ENCODE measurements at places on chromosomes 11 and 22.

DNA sequence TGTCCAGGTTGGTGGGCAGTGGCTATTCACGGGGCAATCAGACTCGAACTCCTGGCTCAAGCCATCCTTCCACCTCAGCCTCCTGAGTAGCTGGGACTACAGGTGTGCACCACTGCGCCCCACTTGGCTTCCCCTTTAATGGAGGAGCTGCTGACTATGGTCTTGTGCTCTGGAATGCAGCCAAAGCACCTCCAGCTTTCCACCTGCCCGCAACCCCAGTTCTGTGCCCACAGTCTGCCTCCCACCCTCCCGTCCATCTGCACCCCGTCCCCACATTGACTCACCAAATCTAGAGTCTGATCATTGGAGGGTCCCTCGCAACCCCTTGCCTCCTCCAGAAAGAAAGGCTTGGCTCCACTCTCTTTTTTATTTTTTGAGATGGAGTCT is 41.0 kb downstream of the KCNJ4 start:
- DNase-seq: no peak

DNA sequence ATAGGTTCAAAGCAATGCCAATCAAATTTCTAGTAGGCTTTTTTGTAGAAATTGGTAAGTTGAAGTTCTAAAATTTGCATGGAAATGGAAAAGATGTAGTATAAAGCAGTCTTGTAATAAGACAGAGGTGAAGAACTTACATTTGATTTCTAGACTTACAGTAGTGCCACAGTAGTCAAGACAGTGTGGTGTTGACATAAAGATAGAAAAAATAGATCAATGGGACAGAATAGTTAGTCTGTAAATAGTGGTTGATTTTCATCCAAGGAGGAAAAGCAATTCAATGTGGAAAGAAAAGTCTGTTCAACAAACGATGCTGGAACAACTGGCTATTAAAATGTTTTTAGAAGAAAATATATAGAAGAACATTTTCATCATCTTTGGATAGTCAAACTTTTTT is 67.9 kb downstream of the CHRDL2 start:
- DNase-seq: no peak

- no peak for DNase-seq
Observed at GRCh38 chr11:27873664-27874063, 173.4 kb upstream of the BDNF start.

- no peak for DNase-seq
Observed at GRCh38 chr22:46425016-46425415, 89.5 kb downstream of the TRMU start.

- peak; percentile 31 for DNase-seq
Observed at GRCh38 chr11:67270256-67271204, 4.3 kb downstream of the GRK2 start.

DNA sequence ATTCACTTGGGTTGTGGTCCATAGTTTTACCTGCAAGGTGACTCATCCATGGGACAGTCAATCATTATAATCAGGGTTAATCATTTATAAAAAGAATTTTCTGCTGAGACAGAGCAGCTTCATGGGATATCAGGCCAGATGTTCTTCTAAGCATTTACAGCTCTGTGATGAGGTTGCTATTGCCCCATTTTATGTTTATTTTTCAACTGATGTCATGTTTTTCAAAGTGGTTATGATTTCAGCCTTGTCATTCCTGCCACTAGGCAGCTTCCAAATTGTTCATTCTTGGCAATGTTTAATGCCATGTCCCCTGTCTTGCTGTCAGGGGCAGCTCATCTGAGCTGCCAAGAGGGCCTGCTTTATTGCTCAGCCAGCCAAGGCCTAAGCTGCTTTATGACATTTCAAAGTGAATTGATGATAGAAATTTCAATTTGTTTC is 35.9 kb upstream of the ZBED5 start:
- no peak for DNase-seq

DNA sequence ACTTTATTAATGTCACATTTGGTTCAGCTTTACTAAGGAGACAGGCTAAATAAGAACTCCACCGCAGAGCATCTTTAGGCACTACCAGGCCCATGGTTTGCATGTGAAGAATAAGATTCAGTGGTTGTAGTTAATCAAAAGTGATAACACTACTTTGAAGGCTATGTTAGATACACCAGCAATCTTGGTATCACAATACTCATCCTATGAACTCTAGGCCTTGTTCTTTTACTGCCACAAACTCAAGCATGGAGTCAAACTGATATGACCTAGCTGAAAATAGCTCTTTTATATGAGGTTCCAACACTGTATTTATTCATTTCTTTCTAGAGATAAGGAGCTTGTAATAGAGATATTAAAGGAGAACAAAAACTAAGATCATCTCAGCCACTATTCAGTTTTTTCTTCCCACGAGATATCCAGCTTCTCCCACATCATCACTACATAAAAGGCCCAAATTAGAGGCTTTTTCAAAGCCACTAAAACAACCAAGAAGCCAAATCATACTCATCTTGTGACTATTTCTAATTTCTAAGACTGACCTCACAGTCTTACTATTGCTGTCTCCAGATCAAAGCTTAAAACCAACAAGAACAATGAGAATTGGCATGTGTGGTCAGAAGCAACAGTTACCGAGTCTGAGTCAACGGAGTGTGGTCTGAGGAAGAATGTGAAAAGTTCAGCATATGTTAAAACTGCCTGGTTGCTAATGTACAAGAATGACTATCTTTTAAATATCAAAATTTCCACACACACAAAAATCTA is 25.1 kb upstream of the GUCY1A2 start:
- DNase-seq: no peak

- DNase-seq: no peak
Observed at GRCh38 chr11:8309311-8309710, 45.6 kb upstream of the LMO1 start.

DNA sequence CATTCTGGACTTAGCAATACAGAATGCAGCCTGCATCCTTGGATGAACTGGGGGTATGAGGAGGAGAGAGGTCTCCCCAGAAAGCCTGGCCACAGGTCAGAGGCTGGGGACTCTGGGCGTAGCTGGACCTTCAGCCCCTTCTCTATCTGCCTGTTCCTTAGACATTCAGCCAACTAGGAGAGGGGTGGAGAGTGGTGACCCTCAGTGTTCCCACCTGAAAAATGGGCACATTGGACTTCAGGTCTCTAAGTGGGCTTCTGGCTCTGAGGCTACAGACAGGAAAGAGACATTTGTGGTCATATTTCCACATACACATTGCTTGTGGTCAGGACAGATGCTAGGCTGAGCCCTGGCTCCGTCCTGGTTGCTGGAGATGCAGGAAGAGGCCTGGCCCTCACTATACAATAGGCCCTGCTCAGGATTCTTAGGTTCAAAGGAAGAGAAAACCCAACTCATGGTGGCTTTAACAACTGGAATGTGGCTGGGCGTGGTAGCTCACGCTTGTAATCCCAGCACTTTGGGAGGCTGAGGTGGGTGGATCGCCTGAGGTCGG is 30.1 kb upstream of the CBX7 start:
- no peak for DNase-seq

DNA sequence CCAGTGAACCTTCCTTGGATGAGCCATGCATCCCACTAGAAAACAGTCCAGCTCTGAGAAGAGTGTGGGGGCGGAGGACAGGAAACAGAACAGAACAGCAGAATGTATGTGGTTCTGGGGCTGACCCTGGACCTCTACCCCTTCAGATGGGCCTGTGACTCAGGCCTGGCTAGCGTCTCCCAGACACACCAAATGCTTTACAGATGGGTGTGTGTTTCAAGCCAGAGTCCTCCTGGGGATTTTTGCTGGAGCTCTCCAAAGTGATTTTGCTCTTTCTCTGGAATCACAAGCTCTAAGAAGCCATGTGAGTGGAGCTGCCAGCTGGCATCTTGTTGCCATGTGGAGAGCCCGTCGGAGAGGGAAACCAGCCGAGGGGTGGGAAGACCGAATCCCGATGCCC is 13.2 kb upstream of the C1QTNF4 start:
- DNase-seq: no peak

DNA sequence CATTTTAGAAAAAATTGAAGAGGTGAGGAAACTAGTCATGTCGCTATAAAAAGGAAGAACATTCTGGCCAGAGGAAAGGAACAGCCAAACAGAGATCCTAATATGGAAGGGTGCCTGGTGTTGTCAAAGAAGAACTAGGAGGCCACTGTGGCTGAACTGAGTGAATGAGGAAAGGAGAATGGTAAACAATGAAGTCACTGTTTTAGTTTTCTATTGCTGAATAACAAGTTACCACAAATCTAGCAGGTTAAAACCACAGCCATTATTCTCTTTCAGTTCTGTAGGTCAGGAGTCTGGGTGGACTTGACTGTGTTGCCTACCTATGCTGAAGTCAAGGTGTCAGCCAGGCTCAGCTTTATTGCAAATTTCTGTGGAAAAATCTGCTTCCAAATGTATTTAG is 549.3 kb upstream of the CCDC90B start:
- no peak for DNase-seq

DNA sequence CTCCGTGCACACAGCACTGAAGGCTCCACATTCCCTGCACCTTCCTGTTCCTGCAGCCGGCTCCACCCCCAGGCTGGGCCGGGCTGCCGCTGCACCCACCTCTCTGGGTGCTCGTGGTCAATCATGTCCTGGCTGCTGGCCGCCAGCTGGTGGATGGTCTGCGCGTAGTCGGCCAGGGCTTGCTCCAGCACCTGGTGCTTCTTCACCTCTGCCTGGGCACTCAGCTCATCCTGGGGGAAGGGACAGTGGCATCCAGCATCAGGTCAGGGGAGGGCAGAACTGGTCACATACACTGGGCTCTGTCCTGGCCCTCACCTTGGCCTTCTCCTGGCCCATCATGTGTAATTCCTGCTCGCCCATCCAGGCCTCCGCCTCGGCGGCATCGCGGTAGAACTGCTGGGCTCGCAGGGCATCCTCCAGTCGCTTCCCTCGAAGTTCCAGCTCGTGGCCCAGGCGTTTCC is 15.2 kb upstream of the RBM4B start:
- no peak for DNase-seq

- no peak for DNase-seq
Observed at GRCh38 chr11:1199751-1200610, 22.9 kb upstream of the MUC5B start.

DNA sequence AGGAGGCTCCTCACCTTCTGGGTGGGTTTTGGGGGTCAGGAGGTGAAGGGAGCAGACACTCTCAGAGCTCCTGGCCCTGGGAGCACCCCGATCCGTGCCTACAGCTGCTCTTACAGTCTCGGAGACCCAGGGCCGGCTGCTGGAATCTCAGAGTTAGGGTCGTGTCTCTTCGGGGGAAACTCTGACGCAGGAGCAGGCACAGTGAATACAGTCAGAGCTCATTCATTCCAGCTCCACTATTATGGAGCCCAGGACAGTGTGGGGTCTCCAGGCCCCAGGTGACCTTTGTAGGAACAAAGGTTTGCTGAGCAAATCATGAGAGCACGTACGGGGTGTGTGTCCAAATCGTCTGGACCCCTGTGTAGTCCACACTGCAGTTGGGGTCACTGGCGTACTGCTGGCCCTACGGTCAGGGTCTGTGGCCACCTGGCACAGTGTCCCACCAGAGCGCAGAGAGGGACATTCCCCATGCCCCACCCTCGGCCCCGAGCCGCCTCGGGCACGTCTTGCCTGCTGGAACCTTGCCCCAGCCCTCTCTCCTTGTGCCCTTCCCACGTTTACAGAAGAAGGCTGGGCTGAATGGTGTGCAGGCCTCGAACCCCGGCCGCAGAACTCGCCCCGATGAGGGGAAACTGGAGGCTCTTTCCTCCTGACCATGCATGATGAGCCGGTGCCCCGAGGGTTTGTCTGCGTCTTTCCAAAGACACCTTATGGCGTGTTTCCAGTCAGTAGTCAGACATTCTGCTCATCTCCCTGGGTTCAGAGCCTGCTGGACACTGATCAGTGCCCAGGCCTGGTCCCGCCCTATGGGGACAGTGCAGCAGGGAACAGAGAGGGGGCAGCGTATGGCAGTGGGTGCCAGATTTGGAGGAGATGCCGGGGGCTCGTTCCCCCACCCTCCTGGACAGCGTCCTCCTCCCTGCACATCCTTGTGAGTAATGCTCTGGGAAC is 1166.6 kb downstream of the BRD1 start:
- DNase-seq: no peak

GRCh38 chr11:78798663-78799062 is 224.0 kb upstream of the NARS2 start:
- peak; percentile 36 for DNase-seq

GRCh38 chr11:112852143-112852866 is 108.9 kb upstream of the NCAM1 start:
- DNase-seq: no peak

DNA sequence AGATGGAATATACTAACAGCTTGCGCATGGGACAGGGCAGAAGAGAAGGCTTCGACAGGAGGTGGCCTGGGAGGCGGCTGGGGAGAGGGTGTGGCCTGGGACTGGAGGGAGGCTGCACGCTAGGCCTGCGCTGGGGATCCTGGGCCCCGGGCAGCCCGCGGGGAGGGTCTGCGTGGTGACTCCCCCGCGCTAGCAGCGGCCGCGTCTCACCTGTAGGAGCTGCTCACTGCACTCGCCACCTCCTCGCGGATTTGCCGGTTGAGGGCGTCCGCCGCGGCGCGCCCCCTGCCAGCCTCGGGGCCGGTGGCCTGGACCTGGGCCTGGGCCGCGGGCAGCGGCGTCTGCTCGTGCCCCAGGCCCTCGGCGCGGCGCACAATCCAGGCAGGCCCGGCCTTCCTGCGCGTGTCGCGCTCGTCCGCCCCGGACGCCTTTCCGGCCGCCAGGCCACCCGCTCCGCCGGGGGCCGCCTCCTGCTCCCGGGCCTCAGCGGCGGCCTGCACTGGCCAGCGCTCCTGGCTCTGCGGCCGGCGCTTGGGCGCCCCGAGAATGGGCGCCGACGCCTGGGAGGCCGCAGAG is 1.5 kb downstream of the MAP6 start:
- DNase-seq: peak; percentile 51

GRCh38 chr11:33696411-33696810 is 4.2 kb downstream of the C11orf91 start:
- no peak for DNase-seq

DNA sequence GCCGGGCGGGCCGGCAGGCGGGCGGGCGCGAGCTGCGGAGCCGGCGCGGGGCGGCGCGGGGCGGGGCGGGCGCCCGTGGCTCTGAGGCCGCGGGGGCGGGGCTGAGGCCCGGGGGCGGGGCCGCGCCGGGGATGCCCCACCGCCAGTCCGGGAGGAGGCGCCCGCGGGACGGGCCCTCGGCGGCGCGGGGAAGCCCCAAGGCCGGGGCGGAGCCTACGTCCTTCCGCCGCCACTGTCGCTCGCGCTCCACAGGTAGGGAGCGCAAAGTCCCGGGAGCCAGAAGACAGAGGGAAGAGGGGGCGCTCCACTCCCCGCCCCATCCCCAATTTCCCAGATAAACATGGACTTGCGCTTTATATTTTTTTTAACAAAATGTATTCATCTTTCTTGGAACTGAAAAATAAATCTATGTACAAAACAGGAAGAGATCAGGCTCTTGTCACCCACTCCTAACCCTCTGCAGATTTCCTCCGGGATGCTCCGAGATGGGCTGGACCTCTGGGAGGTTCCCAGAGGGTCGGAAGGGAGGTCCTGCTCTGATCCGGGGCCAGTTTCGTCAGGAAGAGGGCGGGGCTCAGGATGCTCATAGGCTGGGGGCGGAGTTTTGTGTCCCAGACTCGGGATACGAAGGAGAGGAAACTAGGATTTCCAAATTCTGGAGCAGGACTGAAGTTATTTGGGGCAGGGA is at the start of gene MAP4K2:
TSS of gene MAP4K2 (minus strand) at position 57 of the 688 bp plus-strand sequence. CDS start 65 bp downstream, outside the sequence.
- peak; percentile 61 for DNase-seq

Measured in C1 segment of cervical spinal cord (tissue), 14 donors.